ENCODE measurements at places on chromosomes 11 and 22.
A peak's percentile ranks its signal among the peaks of the same experiment; 100 is the strongest.

GRCh38 chr11:75555079-75555811 is 6.8 kb upstream of the SERPINH1 start:
- no peak for DNase-seq

DNA sequence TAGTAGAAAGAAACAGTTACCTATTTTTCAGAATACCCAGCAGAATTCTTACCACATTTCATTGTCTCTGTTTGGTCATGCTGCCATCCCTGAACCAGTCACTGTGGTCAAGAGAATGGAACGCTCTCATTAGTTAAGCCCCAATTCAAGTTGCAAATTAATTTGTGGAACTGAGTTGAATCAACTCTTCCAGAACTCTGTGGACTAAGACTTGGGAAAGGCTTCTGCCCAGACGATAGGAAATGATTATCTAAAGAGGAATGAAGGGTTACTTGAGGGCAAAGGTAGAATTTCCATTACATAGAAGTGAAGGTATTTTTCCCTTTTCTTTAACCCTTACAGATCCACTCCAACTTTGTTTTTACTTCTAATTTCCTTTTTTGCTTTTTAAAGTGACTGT is 286.4 kb downstream of the DYNC2H1 start:
- no peak for DNase-seq

DNA sequence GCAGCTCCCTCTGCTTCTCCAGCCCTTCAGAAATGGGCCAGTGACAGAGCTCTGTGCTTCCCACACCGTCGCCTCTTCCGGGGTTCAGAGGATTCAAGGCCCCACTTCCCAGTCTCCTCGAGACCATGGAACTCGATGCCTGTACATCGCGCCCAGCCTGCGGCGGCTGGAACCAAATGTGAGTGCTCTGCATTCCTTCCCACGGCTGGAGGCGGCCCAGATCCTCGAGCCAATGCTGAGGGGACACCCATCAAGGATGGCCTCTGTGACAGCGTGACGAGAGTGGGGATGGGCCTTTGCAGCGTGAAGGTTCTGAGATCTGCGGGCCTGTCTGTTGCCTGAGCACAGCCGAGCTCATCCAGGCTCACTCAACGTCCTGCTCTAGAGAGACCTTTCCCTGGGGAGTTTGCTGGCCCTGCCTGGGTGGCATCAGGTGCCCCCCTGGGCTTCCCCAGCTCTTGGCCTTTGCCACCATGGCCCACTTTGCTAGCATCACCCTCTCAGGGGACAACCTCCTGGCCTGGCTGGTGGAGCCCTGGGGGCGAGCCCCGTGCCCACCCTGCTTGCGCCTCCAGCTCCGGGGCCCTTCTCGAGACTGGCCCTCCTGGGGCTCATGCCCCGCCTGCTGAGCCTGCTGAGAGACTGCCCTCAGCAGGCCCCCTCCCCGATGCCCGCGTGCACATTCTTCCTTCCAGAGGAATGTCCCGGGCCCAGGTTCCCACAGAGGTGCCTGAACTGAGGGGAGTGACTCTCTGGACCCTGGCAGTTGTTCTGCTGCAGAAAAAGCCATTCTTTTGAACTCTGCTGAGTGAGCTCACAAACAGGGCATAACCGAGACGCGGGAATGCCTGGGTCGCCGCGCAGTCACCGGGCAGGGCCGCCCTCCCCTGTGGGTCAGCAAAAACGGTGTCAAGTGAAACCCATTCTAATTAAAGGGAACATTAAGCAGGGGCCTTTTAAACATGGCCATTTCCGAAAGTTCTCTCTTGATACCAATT is 7.3 kb upstream of the MYEOV start:
- no peak for DNase-seq

GRCh38 chr11:43941257-43941994 is 1.0 kb upstream of the C11orf96 start:
- peak; percentile 40 for DNase-seq

- DNase-seq, result no peak
These were observed 104.8 kb downstream of the NECTIN1 start for GRCh38 chr11:119624102-119624615.

DNA sequence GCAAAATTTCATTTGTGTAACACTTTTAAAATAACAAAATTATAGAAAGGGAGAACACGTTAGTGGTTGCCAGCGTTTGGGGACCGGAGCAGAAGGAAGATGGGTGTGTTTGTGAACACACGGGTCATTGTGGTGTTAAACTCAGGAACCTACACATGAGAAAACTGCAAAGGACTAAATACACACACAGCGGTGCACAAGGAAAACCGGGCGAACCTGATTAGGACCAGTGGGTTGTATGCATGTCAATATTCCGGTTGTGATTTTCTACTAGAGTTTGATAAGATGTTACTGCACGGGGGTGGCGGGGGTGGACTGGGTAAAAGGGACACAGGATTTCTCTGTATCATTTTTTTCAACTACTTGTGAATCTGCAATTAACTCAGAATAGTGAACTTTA is 351.2 kb downstream of the OPCML start:
- no peak for DNase-seq

DNA sequence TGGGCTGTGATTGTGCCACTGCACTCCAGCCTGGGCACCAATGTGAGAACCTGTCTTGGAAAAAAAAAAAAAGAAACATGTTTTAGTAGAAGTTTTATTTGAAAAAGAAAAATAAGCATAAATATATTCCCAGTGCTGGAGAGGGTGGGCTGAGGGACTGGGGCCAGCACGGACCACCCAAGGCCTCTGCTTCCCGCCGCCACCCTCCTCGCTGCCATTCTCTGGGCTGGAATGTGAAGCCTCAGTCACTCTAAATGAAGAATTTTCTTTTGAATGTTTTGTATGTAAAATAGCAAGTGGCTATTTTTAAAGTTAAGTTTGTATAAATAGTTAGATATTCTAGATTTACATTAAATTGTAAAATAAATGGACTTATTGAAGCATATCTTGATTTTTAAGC is 5.1 kb upstream of the TRMU start:
- DNase-seq, result no peak

- DNase-seq, result no peak
These were observed 948.2 kb downstream of the NTM start for GRCh38 chr11:132318421-132319157.

DNA sequence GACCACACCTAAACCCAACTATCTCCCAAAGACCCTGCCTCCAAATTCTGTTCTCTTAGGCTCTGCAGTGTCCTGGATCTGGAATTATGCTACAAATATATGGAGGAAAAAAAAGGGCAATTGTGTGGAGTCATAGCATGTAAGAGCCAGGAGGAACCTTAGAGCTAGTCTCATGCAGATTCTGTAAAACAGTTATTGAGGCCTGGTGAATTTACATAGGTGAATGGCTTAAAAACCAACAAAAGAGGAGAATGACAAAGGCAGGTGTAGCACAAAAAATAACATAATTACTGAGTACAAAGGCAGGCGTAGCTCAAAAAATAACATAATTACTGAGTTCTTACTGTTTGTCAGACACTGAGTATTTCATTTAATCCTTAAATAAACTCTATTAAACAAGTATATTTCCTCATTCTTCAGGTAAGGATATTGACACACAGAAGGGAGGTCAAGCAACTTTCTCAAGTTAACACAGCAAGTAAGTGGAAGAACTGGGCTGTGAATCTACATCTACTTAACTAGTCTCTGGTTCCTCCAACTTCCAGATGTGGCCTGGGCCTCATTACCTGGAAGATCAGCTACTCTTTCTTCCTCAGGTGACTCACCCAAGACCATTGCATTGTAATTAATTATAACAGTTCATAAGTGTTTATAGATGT is 938.9 kb upstream of the TENM4 start:
- DNase-seq, result no peak

GRCh38 chr11:70771099-70771885 is 373.0 kb downstream of the CTTN start:
- DNase-seq, result no peak

DNA sequence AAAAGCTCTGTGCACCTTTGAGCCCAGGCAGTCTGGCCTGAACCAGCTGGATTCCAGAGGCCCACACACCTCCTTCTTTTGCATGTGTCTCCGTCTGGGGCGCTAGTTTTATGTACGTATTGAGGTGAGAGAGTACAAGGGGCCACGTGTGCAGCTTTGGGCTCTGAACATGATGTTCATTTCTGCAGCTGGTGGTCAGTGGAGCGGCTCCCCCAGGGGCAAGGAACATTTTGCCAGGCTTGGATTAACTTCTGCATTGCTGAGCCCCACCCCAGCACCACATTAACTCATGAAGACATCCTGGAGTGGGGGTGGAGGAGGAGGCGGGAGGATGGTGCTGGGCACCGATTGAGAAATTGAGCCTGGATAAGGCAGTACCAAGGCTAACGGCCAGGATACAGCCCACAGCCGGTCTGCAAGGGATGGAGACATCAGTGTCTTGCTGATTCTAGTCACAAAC is 13.8 kb downstream of the USP2 start:
- no peak for DNase-seq

DNA sequence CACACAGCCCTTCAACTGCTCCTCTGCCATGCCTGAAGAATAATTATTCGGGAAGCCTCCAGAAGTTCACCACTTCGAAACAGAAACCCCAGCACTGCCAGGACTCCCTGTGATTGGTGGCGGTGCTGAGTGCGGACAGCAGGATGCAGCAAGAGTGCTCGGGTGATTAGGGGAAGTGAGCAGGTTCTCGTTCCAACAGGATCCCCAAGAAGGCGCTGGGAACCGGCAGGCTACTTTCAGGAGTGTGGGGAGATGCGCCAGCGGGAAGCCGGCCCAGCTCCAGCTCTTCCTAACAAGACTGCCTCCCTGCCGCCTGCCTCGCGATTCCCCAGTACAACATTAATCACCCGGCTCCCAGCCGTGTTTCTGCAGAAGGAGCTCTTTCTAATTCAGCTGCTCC is 630.2 kb downstream of the BRD1 start:
- no peak for DNase-seq

DNA sequence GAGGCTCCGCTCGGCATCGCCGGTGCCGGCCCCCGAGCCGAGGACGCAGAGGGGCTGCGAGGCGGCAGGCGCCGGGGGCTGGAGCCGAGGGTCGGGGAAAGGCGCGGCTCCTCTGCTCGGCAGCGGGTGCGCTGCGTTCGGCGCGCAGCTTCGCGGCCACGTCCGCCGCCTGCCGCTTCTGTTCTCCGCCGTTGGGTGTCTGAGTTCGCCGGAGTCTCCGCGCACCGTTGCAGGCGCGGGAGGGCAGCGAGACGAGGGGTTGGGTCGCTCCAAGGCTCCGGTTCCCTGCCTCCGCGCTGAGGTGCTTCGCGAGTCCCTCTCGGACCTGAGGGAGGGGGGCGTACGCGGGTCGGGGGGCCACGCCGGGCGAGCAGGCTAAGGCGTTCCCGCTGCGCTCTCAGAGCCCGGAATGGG is 347 bp downstream of the MN1 start:
- no peak for DNase-seq

DNA sequence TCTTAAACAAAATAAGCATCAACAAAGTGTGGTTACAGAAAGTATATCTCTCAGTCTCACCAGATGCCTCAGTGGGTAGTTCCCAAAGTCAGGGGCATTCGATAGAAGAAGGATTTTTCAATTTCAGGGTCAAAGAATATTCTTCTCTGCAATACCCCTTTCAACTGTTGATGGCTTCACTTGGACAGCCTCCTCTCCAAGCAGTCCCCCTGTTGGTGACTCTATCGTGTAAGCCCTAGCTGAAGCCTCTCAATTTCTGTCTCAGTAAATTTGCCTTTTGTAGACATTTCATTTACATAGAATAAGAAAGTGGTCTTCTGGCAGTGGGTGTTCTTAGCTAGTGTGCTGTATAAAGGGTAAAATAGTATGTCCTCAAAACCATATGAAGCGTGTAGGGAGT is 11.3 kb upstream of the CCDC83 start:
- no peak for DNase-seq

- DNase-seq, result no peak
These were observed 30.3 kb downstream of the SLC22A6 start for GRCh38 chr11:62954478-62954877.

- no peak for DNase-seq
These were observed 1.0 kb downstream of the ZBTB16 start for GRCh38 chr11:114060392-114061047.

DNA sequence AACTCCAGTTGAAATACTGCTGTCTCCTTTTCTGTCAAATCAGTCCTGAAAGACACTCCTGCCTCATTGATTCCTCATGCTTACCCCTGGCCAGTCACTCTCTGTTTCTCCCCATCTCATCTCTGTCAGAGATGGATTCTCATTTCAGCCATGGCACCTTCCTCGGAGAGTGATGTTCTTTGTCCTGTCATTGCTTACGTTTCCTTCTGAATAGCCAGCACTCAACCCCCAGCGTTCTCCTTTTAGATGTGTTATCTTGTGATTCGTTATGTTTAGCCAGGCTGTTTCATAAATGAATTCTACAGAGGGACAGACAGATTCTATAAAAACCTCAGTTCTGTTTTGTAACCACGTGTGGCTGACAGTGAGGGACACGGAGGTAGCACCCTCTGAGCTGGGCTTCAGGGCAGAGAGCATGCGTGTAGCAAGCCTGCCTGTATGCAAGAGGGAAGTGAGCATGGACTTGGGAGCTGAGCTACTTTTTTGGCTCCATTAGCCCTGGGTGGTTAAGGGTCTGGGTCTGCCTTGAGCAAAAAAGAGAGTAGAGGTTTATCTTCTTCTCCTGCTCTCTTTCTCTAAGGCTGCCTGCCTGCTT is 354.6 kb downstream of the DDX10 start:
- no peak for DNase-seq

- DNase-seq, result no peak
These were observed 263.0 kb downstream of the OPCML start for GRCh38 chr11:133269267-133269666.

GRCh38 chr22:31192513-31192912 is 19.6 kb upstream of the LIMK2 start:
- DNase-seq, result no peak

GRCh38 chr11:96136613-96137298 is 206.2 kb downstream of the MAML2 start:
- no peak for DNase-seq
